Liver (tissue), 10 donors: ENCODE measurements at places on chromosomes 3 and 15.

DNA sequence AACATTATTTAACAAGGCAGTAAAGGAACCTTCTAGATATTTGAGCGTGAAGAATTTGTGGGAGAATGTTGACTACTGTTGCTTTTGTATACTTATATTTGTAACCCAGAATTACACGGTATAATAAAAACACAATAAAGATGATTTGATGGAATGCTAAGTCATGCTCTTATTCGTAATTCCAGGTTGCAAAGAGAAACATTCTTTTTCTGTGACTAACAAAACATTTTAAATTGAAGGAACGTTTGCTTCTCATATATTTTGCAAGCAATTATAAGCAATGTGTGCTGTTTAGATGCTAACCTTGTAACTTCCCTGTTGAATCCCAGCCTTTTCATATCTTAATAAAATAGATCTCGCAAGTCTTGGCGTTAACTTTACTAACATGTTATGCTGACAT, 124.4 kb upstream of the CGNL1 start:
- no peak for DNase-seq

DNA sequence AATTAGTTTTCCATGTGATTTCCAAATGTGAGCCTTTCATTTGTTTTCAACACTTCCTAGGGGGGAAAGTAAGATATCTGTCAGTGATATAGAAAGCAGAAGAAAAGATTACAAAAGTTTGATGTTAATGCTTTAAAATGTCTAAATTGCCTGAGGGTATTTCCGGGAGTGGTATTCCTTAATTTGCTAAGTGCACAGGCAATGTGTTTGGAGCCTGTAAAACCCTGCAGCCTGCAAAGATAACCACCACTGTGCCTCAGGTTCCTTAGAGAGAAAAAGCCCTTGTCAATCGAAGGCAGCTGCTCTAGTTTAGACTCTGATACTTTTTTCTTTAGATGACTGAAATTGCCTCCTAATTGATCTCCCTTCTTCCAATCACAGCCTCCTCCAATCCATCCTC, 154.9 kb downstream of the SSR3 start:
- DNase-seq, result no peak

DNA sequence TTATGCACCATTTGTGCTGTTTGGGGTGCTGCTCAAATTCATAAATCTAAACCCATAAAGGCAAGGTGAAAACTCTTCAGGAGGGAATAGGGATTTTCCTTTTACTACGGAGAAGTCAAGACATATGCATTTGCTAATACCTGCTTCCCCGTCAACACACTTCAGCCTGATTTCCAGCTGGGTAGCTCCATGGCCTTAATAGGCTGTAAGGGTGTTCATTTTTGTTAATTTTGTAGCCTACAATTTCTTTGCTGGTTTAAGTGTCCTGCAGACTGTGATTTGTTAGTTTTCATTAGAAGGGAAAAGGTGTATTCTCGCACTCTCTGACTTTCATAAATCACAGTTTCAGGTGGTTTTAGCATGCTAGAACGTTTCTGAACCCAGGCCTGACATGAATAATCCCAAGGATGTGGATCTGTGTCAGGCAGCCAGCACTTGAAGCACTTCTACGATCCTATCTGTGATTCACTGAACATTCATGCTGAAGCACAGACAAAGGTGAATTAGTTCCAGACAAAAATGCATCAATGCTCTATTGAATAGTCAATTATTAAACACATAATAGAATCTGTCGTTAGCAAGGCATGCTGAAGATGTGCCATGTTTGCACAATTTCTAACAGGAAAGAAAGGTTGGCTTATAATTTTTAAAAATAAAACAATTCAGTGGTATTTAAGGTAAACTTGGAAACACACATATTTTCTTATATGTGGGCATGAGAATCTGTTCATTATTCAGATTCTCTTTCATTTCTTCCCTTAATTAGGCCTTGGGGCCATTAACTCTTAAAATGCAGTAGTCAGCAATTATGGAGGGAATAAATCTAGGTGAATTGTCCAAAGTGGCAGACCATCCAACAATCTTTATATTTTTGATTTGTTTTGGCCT, 17.9 kb upstream of the NMNAT3 start:
- DNase-seq, result no peak

DNA sequence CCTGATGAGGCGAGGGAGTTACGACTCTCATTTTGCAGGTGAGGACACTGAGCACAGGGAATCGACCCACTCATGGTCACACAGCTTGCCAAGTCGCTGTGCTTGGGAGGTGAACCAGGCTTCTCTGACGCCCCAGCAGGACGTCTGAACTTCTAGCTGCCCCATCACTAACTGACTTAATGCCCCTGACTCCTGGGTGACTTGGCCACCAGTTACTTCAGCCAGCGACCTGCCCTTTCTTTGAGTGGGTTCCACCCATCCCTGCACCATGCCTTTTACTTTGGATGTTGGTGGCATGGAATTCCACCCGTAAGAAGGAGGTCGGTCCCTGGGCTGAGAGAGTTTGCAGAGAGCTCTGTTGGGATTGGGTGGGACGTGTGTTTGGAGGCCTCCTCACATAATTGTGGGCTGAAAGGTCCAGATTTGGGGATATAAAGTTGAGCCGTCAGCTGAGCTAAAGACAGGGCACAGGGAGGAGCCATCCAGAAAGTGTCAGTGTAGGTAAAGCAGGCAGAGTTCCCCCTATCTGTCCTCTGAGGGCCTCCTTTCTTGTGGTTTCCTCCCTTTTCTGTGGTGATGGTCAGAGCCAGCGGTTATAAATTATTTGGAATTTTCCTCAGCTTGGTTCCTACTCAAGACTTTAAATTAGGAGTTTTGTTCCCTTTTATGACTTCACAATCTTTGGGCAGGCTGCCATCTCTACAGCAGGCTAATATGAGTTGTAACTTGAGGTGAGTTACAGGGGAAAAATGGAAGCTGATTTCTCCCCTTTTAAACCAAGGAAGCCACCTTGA, 55.0 kb downstream of the FLNB start:
- no peak for DNase-seq

GRCh38 chr3:126461450-126462070, 14.1 kb downstream of the ZXDC start:
- DNase-seq, result no peak

DNA sequence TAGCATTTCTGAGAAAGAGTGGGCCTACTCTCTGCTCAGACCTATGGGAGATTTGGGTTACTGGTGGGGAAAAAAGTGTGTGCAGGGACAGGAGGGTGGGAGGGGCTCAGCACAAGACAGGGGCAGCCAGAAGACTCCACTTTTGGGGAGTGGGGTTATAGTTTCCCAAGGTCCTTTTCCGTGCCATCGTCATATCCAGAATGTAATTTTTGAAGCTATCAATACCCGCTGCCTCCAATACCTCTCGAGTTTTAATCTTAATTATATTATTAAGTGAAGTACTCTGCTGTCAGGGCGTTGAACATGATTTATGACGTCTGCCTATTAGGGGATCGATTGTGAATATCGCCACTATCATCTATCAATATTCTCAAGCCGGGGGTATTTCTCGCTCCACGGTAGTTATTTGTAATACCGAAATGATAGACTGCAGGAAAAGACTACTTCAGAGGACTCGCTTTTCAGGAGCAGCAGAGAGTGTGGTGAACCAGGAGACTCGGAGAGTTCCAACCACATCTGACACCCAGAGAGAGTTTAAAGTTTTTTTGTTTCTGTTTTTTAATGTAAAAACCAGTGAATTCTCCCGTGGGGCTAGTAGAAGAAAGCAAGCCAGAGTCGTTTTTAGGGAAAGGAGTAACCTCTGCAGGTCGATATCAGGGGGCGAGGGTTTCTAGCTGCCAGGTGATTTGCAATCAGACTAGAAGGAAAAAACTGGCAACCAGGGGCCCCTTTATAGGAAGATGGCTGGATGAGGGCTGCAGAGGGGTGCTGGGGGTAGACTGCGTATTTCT, 20.6 kb downstream of the NR2F2 start:
- DNase-seq, result no peak

DNA sequence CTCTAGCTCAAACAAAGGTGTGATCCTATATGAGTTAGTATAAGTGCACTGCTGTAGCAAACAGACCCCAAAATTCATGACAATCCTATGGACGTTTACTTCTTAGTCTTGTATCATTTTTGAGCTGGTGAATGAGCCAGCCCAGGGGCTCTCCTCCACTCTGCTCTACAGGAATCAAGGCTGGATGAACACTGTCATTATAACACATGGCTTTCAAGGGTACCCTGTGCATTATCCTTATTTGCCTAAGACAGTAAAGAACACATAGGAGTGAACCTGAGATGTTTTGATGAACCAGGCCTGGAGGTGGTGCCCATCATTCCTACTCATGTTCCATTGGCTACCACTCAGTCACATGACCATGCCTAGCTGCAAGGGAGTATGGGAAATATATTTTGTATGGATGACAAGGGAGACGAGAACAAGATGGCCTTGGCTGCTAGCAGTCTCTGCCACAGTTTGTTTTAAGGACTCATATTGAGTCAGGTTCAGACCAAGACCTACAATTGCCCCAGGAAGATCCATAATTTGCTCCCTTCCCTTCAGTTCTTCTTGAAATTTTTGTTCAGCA, 107.4 kb upstream of the HES1 start:
- no peak for DNase-seq

DNA sequence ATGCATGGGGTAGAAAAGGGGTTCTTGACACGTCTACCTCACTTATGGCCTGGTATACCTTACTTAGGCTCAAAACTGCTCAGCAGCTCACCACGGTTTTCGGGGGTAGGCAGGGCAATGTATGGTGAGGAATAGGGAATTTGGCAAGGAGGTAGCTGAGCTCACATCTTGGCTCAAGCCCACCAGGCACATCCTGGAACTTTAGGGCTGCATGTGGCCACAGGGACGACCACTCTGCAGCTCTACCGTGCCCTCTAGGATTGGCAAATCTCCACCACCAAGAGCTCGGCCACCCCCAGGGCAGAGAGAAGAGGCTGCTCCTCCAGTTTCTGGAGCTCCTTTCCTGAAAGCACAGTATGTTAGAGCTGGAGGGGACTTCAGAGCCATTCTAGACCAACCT, 69.7 kb downstream of the MRPL46 start:
- no peak for DNase-seq

- no peak for DNase-seq
These were observed 285.1 kb upstream of the STAC start for GRCh38 chr3:36095238-36095637.

DNA sequence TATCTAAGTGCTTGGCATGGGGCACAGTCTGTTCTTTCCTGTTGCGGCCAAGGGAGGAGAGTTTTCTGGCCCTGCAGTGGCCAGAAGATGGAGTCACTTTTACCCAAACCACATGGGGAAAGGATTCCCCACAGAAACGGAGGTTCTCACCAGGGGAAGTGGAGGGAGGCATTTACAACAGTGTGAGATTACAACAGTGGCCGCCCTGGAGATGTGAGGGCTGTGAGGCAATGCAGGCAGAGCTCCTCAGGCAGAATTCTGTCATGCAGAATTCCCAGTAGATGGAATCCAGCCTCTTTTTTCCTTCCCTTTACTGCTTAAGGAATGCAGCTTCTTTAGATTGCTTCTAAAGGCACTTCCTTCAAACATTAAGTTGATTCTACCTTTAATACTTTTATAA, 83.1 kb downstream of the CACNA1D start:
- DNase-seq, result no peak

DNA sequence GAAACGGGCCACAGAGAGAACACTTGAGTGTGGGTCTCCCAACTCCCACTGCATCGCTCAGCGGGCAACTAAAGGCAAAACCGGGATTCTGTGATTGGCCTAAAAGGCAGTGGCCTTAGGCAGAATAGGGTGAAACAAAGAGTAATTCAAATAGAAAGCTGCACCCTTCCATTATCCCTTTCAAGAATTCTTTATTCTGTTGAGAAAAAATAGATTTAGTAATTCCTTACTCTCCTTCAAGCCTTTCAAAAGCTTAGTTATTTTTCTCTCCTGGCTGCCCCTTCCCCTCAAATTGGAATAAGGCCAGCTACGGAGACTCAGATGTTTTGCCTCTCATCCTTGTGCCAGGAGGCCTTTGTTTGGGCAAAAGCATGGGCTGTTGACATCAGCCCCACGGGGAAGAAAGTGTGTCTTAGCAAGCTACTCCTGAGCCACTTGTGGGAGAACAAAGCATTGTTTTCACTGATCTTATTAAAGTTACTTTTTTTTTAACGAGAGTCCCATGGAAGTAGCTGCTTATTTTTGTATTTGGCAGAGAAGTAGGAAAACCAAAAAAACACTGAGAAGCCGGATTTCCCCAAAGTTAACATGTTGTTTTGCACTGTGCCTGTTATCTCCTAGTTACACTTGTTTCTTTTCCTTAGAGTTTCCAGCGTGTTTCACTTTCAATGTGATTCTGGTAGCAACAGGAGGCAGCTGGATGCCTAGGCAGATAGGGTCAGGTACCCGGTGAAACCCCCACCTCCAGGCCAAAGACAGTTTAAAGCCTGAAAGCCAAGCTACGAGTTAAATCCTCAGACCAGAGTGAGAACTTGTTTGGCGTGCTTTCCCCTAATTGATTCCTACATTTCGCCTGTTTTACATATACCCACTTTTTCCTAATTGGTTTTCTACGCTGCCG, 2.2 kb downstream of the ST6GAL1 start:
- no peak for DNase-seq

DNA sequence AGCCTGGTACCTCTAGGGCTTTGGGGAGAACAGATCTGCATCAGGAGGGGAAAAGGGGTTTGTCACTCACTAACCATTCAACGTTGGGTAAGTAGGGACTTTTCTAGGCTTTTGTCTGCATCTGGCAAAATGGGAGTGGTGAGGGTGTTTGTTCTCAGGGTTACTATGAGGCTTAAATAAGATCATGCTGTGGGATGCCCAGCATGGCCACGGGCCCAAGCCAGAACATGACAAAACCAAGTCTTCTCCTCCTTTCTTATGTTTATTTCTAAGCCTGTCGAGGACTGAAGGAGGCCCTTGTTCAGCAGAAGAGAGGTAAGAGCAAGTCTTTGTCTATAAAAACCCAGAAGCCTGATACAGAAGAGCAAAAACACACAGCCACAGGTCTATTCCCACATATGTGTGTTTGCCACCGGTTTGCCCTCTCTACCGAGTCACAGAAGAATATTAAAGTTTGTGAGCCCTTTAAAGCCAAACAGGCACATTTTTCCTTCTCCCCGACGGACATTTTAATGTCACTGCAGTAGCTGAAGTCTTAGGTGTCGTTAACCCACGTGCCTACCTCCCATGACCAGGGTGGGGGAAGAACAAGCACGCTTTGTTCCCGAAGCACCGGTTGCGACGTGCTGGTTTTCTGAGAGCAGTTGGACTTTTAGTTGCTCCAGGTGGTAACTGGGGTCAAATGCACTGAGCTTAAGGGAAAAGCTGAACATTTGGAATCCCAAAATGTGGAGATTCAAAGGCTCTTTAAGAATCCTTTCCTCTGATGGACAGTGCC, 72.1 kb downstream of the NOX5 start:
- no peak for DNase-seq

DNA sequence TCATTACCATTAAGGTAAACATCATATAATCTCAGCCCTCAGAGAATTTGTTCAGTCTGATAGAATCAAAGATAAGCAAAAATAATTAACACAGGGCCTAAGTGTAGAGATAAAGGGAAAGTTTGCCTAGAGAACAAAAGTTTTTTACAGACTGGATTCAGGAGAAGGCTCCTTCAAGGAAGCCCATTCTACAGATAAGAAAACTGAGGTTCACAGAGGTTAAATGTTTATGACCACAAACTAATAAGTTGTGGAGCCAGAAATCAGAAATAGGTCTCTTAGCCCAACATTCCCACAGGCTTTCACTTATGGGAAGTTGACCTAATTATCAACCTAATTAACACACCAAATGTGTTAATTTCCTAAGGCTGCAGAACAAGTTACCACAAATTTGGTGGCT, 110.7 kb downstream of the ZMAT3 start:
- no peak for DNase-seq
